Right ventricle myocardium superior (tissue), 1 donor: ENCODE measurements at places on chromosomes 16 and 17. TPM values are rescaled to one million over a fixed set of nuclear protein-coding genes. Genes with fewer than 3 reads are reported as not detected.

Gene SLC13A2
- total RNA-seq, result not detected

Gene KRT14
- total RNA-seq, result not detected

Gene KRT20
- not detected for total RNA-seq

Gene LGALS9B
- total RNA-seq, result not detected
